ENCODE measurements at places on chromosomes 3 and 15. TPM values are rescaled to one million over a fixed set of nuclear protein-coding genes. Genes with fewer than 3 reads are reported as not detected.

The ANKRD34C gene
- total RNA-seq, result not detected

GRCh38 chr3:160446522-160447056 is 3.0 kb downstream of the TRIM59 start:
- no peak for DNase-seq

GRCh38 chr15:98416222-98416855 is 232.0 kb upstream of the IGF1R start:
- no peak for DNase-seq

- DNase-seq, result no peak
Observed at GRCh38 chr3:99542767-99543518, 95.5 kb upstream of the COL8A1 start.

The LRRC58 gene
- 17.3 TPM for total RNA-seq

The THSD4 gene
- 0.23 TPM for total RNA-seq

- no peak for DNase-seq
Observed at GRCh38 chr15:75639191-75639708, 774 bp downstream of the IMP3 start.

The FES gene
- 3.2 TPM for total RNA-seq

The GOLGA6L7 gene
- total RNA-seq, result not detected

GRCh38 chr15:41564286-41564959 is 5.4 kb downstream of the TYRO3 start:
- DNase-seq, result no peak

The RNF111 gene
- total RNA-seq, result 53.1 TPM

The CPLX3 gene
- total RNA-seq, result not detected

The P2RY13 gene
- total RNA-seq, result not detected

DNA sequence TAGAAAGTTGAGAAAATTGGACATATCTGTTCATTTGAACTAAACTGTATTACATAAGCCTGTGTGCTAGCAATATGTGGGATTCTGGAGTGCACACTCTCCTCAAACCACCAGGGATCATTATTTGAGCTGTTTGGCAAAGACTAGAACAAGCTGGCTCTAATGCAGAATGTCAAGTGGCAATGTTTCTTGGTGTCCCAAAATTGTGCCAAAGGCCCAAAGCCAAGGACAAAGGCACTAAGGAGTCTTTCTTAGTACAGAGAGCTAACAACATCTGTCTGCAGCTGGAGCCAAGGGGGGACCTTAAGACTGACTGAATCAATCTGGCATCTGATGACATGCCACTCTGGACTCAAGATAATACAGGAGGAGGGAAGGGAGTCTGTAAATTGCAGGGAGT is 76.7 kb upstream of the STRIT1 start:
- no peak for DNase-seq

DNA sequence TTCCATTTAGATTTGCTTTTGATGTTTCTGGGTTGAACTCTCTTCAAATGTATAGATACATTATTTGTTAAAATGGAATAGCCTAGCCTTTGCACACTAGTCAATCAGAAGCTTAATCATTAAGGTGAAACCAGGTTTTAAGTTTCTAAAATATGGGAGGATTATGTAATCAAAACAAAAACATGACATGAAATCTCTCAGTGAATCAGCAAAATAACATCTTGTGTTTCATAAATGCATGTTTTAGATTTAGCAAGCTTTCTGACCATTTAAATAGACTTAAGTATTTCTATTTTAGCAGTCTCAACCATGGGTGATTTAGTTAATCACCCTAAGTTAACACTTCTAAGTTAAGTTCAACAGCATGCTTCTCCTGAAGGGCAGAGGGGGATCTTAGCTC is 11.3 kb downstream of the GTF2E1 start:
- no peak for DNase-seq

DNA sequence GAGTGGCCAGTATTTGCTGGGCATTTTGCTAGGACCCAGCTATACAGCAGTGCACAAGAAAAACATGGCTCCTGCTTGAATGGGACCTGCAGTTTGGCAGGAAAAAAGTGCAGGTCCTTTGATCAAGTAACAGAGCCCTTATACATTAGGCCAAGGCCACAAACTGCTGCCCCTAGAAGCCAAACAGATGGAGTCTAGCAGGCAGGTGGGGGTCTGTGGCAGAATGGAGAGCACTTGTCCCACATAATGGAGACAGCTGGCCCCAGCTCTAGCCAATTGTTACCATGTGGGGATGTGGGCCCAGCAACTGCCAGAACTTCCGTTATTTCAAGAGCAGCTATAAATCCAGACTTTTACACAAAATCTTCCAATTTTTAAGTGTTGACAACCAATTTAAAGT is 79.3 kb downstream of the SHQ1 start:
- DNase-seq, result no peak

The NAALADL2 gene
- total RNA-seq, result 0.13 TPM

DNA sequence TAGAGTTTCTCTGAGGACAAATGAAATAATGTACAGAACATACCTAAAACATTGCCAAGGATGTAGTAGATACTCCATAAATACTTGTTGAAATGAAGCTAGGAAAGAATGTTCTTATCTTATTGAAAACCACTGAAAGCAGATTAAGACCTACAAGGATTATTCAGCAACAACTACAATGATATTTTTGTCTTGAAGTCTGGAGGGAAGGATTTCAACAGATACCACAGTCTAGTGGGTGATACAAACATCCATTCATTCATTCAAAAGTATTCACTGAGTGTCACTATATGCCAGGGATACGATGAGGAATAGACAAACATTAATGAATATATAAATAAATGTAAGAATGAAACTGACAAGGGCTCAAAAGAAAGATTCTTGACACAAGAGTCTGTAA is 74.7 kb upstream of the THBS1 start:
- DNase-seq, result no peak

The KCNH8 gene
- 0.15 TPM for total RNA-seq

GRCh38 chr15:53213336-53213735 is 423.2 kb upstream of the ONECUT1 start:
- DNase-seq, result no peak

DNA sequence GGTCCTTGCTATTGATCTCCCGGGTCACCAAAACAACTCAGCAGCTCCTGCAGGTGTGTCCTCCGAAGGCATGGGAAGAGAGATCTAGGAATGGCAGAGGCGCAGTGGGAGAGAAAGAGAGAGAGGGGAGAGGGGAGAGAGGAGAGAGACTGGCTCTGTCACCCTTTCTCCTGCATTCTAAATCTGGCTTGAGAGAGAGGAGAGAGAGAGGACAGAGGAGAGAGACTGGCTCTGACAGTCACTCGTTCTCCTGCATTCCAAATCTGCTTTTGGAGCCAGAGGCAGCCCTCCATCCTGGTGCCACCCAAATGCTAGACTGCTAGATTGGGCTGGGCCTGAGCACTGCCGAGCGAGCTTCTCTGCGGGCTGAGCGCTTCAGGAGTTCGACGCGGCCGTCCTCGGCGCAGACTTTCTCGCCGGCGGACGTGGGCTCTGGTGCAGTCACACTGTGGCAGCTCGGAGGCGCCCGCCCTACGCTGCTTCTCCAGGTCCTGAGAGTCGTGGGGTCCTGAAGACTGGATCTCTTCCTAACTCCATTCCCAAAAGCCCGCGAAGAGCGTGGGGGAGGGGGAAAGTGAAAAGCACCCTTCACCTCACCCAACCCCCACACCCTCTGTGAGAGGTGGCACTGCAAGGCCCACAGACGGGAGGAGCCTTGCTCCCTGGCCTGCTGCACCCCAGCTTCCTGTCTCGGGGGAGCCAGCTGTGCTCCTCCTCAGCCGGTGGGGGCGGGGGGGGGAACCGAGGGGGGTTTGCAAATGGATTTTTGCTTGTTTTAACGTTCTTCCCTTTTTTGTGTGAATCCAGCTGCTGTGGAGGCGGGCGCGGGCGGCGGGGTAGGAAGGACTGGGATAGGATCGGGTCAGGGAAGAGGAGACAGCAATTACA is 222.3 kb downstream of the MEIS2 start:
- no peak for DNase-seq

- DNase-seq, result no peak
Observed at GRCh38 chr15:31278544-31279220, 48.0 kb upstream of the KLF13 start.

DNA sequence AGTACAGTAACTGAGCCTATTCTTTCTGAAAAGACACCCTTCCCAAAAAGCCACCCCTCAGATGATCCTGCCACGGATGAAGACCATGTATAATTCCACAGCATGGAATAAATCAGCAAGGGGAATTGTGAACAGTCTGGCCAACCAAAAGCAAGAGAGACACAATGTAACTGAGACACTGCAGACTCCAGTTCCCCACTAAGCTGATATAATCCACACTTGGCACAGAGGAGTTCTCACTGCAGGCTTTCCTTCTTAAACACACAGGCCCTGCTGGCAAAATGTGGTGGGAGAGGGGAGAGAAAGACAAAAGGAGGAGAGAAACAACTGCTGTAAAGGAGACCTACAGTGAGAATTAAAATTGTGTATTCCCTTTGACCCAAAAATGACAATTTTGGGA is 12.7 kb downstream of the GPR156 start:
- no peak for DNase-seq

DNA sequence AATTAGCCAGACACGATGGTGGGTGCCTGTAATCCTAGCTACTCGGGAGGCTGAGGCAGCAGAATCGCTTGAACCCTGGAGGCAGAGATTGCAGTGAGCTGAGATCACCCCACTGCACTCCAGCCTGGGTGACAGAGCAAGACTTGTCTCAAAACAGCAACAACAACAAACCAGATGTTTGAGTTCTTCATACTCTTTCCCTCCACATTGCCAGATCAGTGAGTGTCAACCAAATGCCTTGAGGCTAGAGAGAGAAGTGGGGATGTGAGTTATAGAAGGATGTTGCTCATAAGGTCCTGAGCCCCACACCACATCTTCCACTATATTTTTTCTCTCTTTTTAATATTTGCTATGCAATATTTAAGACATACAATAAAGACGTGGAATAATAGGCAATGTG is 19.8 kb downstream of the MAPKBP1 start:
- DNase-seq, result no peak

DNA sequence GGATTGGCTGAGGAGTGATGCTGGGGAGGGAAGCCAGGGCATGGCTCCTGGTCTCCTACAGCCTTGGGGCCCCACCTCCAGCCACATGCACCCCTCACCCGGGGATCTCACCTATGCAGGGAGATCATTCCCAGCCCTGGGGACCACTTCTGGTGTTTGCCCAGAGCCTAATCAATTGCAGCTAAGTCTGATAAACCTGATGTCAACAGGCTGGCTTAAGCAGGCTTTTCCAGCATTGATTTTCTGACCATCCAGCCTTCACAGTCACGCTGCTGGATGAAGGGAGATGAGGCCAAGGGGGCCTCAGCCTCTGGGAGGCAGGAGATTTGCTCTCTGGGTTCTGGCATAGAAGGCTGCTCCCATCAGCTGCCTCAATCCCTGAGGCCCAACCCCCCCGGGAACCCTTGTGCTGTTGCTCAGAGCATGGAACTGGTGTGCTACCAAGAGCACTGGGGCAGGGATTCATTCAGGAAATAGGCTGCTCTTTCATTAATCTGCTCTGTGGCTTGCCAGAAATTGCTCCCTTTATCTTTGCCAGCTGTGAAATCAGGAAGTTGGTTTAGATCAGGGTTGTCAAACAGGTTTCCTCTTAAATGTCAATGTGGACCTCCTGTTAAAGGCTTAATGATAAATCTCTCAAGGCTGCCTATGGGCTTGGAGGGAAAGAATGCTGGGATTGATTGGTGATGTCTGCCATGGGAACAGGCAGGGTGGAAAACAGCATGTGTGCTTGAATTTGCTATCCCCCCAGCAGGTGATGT is 19.0 kb downstream of the FAM3D start:
- DNase-seq, result no peak
